Bronchial epithelial cell (primary cell): ENCODE measurements at places on chromosomes 1 and 21. TPM values are rescaled to one million over a fixed set of nuclear protein-coding genes. Genes with fewer than 3 reads are reported as not detected.

- no peak for DNase-seq
These were observed 21.7 kb downstream of the CASZ1 start for GRCh38 chr1:10774615-10775310.

DNA sequence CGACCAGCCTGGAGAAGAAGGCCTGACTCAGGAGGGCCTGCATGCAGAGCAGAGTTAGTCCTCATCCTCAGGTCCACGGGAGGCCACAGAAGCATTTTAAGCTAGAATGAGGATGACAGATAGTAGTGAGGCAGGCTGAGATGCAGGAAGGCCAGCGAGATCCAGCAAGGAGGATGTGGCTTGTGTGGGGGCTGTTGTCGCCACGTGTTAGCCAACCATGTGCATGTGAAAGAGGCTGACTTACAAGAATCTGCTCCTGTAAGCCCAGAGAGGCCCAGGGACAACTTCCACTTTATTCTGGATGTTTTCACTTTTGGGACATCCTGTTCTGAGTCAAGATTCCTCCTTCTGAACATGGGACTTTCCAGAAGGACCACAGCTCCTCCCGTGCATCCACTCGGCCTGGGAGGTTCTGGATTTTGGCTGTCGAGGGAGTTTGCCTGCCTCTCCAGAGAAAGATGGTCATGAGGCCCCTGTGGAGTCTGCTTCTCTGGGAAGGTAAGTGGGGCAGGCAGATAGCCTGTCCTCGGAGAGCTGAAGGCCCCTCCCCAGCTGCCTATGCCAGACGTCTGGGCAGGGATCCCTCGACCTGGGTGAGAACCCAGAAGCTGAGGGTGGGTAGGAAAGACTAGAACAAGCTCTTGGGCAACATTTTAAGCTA, at the start of gene SLAMF8:
Gene SLAMF8 (plus strand): TSS at position 433 of the 661 bp plus-strand sequence. CDS start 26 bp downstream, at position 459.
- no peak for DNase-seq

- DNase-seq, result no peak
These were observed 1.4 kb downstream of the AVPR1B start for GRCh38 chr1:206115791-206116190.

The S1PR1 gene
- under 0.01 and 0.26 TPM in 2 replicates for total RNA-seq

The GPA33 gene
- total RNA-seq, result not detected in 2 replicates

The OR2T8 gene
- total RNA-seq, result not detected in 2 replicates

The CAPN8 gene
- total RNA-seq, result under 0.01 and 0.26 TPM in 2 replicates

The NGF gene
- total RNA-seq, result 1.1 and 6.1 TPM in 2 replicates
